Osteoblast (primary cell): ENCODE measurements at places on chromosomes 5 and 9. TPM values are rescaled to one million over a fixed set of nuclear protein-coding genes. Genes with fewer than 3 reads are reported as not detected.

DNA sequence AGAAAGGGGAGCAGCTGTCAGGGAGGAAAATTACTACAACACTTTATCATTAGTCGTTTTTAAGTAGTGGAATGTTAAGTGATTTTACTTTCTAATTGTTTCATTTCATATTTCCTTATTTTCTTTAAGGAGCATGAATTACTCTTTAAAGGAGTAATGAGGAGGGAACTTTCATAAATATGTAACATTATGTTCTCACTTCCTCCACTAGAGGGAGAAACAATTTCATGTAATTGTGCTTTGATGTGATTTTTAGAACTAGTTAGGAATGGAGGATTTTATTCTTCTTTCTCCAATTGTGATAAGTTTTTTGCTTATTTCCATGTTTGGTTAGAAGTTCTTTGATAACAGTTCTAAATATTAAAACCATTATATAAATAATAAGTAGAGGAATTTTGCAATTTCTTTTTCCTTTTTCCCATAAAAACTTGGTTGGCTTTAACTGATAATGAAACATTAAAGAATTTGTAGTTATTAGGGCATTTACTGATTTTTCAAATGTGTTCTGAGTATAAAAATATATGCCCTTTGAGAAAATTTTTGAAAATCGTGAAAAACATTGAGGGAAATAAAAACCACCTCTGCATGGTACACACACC lies 25.6 kb downstream of the CEP78 start:
- H3K4me3 ChIP-seq = no peak overlapping the region
- H3K36me3 ChIP-seq = peaks cover 13% of the 10 kb centered on the region
- H3K4me1 ChIP-seq = no peaks in the 10 kb centered on the region
- no peak for DNase-seq

DNA sequence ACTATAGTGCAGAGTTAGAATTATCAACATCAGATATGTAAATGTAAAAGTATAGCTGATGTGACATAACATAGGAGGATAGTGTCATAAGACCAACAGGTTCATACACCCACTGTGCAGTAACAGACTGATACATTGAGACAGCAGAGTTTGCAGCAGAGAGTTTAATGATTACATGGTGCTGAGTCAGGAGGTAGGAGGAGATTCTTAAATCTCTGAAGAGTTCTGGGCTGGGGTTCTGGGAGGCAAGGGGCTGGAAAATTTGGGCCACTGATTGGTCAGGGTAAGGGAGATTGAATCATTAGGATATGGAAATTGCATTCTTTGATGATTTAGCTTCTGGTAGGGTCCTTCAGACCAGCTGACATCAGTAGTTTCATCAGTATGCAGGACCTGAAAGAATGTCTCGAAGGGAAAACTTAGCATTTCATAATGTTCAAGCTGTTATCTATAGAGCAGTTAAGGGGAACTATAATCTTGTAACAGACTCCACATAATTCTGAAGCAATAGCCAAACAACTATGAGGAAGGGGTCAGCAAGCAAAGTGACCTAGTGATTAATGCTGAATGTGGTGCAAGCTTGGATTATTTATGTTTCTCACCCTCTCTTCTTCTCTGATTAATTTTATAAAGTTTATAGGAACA lies 35.6 kb downstream of the CCL28 start:
- no peak overlapping the region for H3K4me3 ChIP-seq
- no peaks in the 10 kb centered on the region for H3K36me3 ChIP-seq
- no peak overlapping the region for H3K27ac ChIP-seq
- DNase-seq = no peak
- no peaks in the 10 kb centered on the region for H3K27me3 ChIP-seq

DDX4 gene
- total RNA-seq = under 0.01 TPM in 1 of 2 replicates, not detected in the other

SLC34A3 gene
- total RNA-seq = not detected in 2 replicates

DNA sequence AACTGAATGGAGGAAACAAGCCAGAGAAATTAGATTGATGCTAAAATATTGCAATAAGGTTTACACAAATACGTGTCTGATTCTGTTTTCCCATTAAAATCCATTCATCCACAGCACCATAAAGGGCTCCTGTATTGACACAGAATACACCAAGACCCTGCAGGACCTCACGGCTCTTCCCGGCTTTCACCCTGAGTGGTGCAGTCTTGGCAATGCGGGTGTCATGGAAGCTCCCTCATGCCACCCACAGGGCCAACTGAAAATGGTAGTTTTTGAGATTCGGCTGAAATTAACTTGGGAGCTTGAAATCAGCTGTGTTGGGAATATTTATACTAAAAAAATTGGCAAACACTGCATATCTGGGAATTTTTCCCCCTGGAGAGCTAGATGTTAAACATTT lies 17.3 kb upstream of the EXOC3 start:
- no peak overlapping the region for H3K27ac ChIP-seq
- H3K27me3 ChIP-seq = no peaks in the 10 kb centered on the region
- DNase-seq = peak; percentile 76
- peaks cover 81% of the 10 kb centered on the region for H3K36me3 ChIP-seq
- H3K4me1 ChIP-seq = peaks cover 17% of the 10 kb centered on the region

TMEFF1 gene
- total RNA-seq = 0.72 and 1.2 TPM in 2 replicates

GRCh38 chr5:66326276-66326675 lies 182.2 kb downstream of the SREK1 start:
- H3K4me3 ChIP-seq = no peak overlapping the region
- no peak for DNase-seq
- no peaks in the 10 kb centered on the region for H3K4me1 ChIP-seq

GRCh38 chr5:64690417-64691151 lies at the start of gene SHISAL2B:
TSS of gene SHISAL2B (plus strand) at chr5:64690503. CDS start at chr5:64690624, 121 bp downstream.
- peaks cover 52% of the 10 kb centered on the region for H3K27me3 ChIP-seq
- no peak within 1 kb of the TSS for H3K27ac ChIP-seq
- H3K36me3 ChIP-seq = no peaks in the 10 kb centered on the region
- peaks cover 7% of the 10 kb centered on the region for H3K4me1 ChIP-seq
- peak within 1 kb of the TSS; percentile 57 for H3K4me3 ChIP-seq
- peak; percentile 78 for DNase-seq

OTULINL gene
- total RNA-seq = under 0.01 and 0.36 TPM in 2 replicates

DNA sequence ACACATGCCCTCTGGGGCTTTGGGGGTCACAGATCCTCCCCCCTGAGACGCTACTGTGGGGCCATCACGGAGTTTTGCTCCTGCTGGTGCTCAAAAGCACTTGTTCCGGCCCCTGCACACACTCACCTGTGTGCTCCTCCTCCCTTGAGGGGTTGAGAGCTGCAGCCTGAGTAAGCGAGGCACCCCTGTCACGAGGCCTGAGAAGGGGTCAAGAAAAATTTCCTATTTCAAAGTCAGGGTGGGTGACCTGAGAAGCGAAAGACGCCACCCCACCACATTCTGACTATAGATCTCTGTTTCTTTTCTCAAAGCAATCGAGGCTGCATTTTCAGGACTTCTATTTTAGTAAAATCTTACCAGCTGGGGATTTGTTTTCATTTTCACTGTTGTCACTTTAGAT lies 138.5 kb downstream of the DCP2 start:
- no peak overlapping the region for H3K27ac ChIP-seq
- H3K4me3 ChIP-seq = no peak overlapping the region
- DNase-seq = no peak

DNA sequence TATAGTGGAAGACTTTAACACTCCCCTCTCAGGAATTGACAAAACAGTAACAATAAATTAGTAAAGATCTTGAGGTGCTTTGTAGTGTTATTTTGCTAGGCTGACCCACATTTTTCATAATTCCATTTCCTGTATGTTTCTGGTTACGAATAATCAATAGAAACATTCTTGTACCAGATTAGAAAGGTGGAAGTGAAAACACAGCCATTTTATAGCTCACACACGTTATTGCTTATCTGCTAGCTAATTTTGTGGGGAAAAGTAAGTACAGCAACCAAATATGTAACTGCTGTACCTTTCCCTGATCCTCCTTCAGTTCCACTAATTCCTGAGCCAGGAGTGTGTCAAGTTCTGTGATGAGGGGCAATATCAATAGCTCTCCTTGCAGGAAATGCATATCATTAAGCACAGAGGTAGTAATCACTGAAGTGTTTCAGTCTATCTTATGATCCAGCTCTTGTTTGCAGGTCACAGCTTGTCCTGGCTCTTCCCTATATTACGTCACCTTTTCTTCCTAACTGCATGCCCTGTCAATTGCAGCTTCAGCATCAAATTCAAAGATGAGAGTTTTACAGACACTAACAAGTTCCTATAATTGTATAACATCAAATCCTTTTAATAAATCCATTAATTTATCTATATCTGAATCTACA lies 59.4 kb downstream of the MINAR2 start:
- no peaks in the 10 kb centered on the region for H3K4me1 ChIP-seq
- no peak overlapping the region for H3K27ac ChIP-seq
- no peaks in the 10 kb centered on the region for H3K27me3 ChIP-seq

IRX4 gene
- total RNA-seq = not detected in 2 replicates

FAM163B gene
- total RNA-seq = not detected in 2 replicates

- no peaks in the 10 kb centered on the region for H3K4me1 ChIP-seq
- H3K27ac ChIP-seq = no peak overlapping the region
- H3K4me3 ChIP-seq = no peak overlapping the region
These were observed 61.7 kb upstream of the IFNK start for GRCh38 chr9:27462434-27462833.

GRCh38 chr9:34552986-34553385 lies 30.2 kb upstream of the ENHO start:
- DNase-seq = peak; percentile 63
- no peak overlapping the region for H3K4me3 ChIP-seq
- H3K27me3 ChIP-seq = peaks cover 5% of the 10 kb centered on the region
- H3K36me3 ChIP-seq = no peaks in the 10 kb centered on the region
